Brain pericyte (primary cell): ENCODE measurements at places on chromosomes 1 and 21.

DNA sequence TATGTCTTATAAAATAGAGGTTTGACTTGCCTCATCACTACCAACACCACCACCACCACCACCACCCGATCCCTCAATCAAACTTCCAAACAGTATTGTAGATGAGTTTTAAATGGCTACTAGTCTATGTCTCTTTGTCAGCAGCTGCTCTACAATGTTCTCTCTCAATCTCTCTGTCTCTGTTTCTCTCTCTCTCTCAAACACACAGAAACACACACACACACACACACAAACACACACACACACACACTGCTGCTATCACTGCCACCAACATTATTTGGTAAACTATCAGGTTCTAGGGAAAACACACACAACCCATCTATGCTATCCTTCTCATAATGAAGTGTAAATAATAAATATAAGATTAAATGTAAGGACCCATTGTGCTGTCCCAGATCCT lies 2.4 kb downstream of the TNFSF4 start:
- DNase-seq: no peak

DNA sequence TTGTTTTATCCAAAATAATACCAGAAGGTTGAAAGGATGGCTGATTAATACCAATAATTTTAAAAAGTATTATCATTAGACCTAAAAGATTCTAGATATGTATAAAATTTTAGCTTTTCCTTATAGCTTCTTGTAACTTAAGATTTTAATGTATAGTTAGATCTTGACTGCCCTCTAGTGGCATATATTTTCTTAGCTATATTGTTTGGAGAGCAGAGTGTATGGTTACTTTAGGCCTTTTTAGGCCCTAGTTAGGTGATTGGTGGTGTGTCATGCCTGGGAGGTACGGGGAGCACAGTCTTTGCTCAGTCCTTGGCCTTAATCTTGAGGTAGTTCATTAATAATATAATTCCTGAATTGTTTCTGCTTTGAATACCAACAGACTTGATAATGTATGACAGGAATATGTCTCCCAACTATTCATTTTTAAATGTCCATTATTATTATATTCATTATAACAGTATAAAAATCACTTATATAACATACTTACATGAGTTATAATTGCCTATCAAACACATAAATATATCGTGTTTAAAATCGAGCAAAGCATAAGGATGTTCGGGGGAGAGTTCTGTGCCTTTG lies 328.4 kb downstream of the ZP4 start:
- DNase-seq: peak; percentile 8

DNA sequence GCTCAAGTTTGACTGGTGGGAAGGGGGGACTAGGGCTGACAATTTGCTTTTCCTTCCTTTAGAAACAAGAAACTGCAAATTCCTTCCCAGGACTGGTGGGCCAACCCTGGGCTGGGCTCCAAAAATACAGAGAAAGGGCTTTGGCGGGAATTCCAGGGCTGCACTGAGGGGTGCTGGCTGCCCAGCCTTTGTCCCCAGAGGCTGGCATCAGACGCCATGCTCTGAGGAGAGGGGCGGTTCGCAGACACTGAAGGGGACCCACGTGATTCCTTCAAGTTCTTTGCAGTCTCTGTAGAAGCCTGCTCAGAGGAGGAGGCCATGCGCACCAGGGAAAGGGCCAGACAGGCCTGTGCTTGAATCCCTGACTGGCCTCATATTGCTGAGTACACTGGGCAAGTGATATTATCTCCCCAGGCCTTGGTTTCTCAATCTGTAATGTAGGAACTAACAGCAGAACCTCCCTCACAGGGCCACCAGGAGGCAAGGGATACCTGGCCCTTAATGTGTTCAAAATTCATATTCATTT lies 119.5 kb downstream of the EPHB2 start:
- no peak for DNase-seq

DNA sequence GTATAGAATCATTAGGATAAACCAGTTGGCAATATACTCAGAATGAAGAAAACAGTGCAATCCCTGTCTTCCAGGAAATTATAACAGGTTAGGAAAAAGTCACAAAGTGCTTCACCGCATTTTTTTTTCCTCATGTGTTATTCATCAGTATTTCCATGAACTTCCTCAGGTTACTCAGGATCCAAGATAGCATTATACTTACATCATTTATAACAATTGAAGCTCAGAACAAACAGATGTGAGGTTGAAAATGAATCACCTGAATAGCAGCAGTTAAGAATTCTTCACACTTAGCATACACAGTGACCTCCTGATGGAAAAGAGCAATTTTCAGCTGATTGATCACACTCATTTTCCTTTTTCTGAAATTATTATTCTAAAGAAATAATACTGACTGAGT lies 1040.7 kb upstream of the B3GALT2 start:
- no peak for DNase-seq

DNA sequence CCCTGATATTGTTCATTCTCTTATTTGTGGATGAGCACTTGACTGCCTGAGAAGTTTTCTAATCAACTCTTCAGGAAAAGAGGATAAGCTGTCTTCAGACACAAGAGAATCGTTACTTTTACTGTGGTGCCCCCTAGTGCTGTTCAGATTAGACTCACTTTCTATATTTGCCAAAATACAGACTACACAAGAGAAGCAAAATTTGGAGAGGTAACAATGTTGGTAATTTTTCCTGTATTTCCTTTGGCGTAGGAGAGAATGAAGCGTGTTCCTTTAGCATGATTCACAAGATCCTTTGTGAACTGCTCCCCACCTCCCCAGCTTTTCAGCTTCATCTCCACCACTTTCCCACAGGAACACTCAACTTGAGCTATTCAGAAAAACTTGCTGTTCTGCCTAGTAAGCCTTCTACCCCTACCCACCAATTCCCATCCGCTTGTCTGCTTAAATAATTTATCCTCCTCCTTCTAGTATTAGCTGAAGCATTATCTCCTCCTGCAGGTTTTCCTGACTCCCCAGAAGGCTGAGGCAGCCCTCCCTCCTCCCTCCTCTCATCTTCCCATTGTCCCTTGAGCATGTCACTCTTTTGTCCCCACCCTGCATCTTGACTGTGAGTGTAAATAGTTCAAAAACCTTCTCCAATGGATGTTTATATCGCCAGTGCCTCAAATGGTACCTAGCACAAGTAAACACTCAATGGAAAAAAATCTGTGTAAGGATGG lies 4.5 kb downstream of the TNFSF4 start:
- no peak for DNase-seq

GRCh38 chr1:225855503-225856300 lies 26.5 kb downstream of the TMEM63A start:
- no peak for DNase-seq

DNA sequence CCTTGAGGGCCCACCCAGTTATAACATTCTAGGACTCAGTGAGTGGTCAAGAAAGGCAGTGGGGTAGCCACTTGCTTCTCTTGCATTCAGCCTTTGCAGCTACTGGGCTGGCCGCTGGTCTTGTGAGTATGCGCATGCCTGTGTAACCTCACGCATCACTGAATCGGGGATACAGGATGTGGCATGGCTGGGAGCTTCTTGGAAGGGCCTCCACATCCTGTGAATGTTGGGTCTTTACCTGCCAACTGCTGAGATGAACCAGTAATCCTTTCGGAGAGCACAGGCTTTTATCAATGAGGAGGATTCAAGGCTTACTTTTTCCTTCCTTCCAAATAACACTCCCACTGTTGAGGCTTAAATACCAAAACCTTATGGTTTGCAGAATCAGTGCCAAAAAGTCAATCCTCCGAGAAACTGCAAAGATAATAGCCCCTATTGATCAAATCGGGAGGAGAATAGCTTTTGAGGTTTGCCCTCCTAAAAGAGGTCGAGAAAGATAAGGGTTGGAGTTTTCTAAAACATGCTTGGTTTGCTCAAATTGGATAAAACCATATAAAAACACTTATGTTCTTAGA lies 198.9 kb upstream of the UBE2U start:
- no peak for DNase-seq

DNA sequence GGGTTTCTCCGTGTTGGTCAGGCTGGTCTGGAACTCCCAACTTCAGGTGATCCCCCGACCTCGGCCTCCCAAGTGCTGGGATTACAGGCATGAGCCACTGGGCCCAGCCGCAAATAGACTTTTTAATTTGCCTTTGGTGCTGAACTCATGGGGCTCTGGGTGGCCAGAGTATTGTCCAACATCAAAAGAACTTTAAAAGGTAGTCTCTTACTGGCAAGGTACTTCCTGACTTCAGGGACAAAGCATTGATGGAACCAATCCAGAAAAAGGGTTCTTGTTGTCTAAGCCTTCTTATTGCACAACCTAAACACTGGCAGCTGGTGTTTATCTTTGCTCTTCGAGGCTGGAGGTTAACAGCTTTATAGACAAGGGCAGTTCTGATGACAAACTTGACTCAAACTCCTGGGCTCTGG lies 3.8 kb upstream of the KTI12 start:
- DNase-seq: no peak

GRCh38 chr1:87155648-87156047 lies 173.0 kb upstream of the LMO4 start:
- no peak for DNase-seq

GRCh38 chr1:236433819-236434315 lies 39.8 kb downstream of the EDARADD start:
- no peak for DNase-seq

- no peak for DNase-seq
Measured at GRCh38 chr1:196105901-196106300, 502.3 kb downstream of the KCNT2 start.

GRCh38 chr1:16162163-16162822 lies 6.4 kb upstream of the EPHA2 start:
- no peak for DNase-seq

- DNase-seq: peak; percentile 30
Measured at GRCh38 chr1:202135221-202135721, 9.3 kb downstream of the ARL8A start.

DNA sequence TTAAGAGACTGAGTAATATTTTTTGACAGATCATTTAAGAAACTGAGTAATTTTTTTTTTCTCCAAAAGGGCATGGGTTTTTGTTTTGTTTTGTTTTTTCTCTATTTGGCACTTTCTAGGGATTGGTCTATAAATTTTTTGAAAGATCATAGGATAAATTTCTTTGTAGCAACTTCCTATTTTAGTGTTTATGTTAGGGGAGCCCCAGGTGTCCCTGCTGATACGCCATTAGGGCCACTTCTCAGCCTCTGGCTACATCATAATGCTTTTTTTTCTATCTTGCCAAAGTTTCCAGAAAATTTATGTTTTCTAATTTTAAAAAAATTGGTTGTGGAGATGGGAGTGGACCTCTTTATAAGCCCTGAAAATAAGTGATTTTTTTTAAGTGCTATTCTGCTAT lies 2.6 kb downstream of the GABPA start:
- DNase-seq: no peak

- no peak for DNase-seq
Measured at GRCh38 chr1:23399229-23399628, 25.3 kb downstream of the TCEA3 start.

- DNase-seq: no peak
Measured at GRCh38 chr1:61318319-61319125, 236.2 kb downstream of the NFIA start.

GRCh38 chr21:35170818-35171217 lies 121.7 kb upstream of the RUNX1 start:
- DNase-seq: no peak

GRCh38 chr1:206801467-206801866 lies 29.2 kb upstream of the IL10 start:
- DNase-seq: no peak

- no peak for DNase-seq
Measured at GRCh38 chr1:221910222-221910621, 168.3 kb upstream of the DUSP10 start.

DNA sequence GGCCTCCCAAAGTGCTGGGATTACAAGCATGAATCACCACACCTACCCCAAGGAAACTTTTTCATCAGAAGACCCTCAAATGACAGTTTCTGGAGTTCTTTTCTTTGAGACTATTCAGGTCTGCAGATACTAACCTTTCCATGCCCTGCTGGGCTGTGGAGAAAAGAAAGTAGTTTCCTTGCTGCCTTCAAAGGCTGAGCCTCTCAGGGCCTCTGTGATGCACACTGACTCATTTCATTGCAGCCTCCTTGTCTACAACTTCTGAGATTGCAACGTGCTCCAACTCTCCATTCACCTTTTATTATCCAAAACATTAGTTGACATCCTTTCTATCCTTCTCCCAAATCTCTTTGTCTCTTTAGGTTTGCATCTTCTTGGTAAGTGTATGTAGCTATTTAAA lies 8.8 kb upstream of the SAMSN1 start:
- DNase-seq: no peak

- no peak for DNase-seq
Measured at GRCh38 chr1:42748461-42749410, 8.7 kb upstream of the CLDN19 start.

GRCh38 chr1:18057623-18058022 lies 50.0 kb upstream of the IGSF21 start:
- DNase-seq: no peak

DNA sequence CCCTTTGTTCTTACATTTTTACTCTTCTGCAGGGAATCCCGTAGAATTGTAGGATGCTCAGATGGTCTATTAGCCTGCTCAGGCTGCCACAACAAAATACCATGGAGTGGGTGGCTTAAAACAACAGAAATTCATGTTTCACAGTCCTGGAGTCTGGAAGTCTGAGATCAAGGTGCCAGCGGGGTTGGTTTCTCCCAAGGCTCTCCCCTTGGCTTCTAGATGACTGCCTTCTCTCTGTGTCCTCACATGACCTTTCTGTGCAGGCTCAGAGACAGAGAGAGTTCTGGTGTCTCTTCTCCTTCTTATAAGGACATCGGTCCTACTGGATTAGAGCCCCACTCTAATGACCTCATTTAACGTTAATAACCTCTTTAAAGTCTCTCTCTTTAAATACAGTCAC lies 41.7 kb downstream of the HUNK start:
- no peak for DNase-seq

GRCh38 chr1:39238476-39238875 lies 34.0 kb downstream of the MACF1 start:
- DNase-seq: peak; percentile 11

GRCh38 chr1:204255225-204255624 lies 41.4 kb upstream of the GOLT1A start:
- no peak for DNase-seq

GRCh38 chr1:185834371-185834905 lies 100.2 kb downstream of the HMCN1 start:
- no peak for DNase-seq

GRCh38 chr1:69739251-69739605 lies 171.5 kb downstream of the LRRC7 start:
- DNase-seq: no peak

DNA sequence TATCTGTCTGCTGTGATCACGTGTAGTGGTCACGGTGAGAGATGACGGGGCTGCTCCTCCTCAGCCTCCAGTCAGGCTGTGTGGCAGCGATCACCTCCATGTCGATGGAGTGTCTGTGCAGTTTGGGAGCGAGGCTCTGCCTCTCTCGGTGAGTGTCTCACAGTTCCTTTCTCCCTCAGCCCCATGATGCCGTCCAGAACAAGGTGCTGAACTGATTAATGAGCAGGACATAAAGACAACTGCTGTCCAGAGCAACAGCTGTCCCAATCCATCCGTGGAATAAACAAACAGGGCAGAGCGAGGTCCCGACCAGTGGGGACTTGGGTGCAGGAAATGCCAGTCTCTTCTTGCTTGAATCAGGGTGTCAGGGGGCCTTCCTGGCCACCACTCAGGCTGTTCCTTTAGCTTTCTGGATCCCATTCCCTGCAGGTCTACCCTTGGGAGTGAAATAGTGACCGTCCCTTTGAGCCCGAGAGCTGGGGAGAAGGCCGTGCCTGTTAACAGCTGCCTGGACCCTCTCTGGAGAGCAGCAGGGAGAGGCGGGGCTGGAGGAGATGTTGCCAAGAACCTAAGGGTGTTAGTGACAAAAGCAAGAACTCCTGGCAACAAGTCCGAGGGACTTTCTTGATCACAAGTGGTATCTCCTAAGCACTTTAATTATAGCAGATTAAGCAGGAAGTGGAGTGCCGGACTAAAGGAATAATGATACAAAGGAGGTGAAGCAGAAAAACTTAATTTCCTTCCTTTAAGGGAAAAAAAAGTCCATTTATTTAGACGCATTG lies 443.9 kb downstream of the KIF26B start:
- no peak for DNase-seq
